ENCODE measurements at places on chromosomes 3 and 15. TPM values are rescaled to one million over a fixed set of nuclear protein-coding genes. Genes with fewer than 3 reads are reported as not detected.

H1-8 gene
- not detected for total RNA-seq

CYP11A1 gene
- total RNA-seq: not detected

- H3K4me1 ChIP-seq: peaks cover 12% of the 10 kb centered on the region
- no peak for DNase-seq
- no peak overlapping the region for H3K4me3 ChIP-seq
- H3K36me3 ChIP-seq: no peaks in the 10 kb centered on the region
- no peaks in the 10 kb centered on the region for H3K27me3 ChIP-seq
Measured at GRCh38 chr3:65829228-65829627, 209.5 kb downstream of the MAGI1 start.

SCN11A gene
- total RNA-seq: not detected

CLEC3B gene
- total RNA-seq: 96.6 TPM

DNA sequence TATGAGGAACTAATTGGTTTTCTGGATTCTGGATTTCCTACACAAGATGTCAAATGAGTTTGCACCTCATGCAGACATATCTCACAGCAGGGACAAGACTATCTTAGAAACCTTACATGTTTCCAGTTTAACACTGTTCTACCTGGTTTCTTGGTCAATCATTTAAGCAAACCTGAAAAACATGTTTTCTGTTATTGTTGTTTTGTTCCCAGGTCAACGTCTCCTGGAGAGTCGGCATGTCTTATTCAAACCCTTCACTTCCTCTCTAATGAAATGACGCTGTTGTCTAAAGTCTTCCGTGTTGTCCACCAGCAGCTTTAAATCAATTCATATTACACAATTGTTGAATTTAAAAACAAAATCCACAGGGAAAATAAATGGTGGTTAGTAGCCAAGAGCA lies 150.9 kb downstream of the CNTN3 start:
- no peaks in the 10 kb centered on the region for H3K36me3 ChIP-seq
- H3K27me3 ChIP-seq: no peaks in the 10 kb centered on the region
- no peak overlapping the region for H3K4me3 ChIP-seq

NAA50 gene
- 78.2 TPM for total RNA-seq

GRCh38 chr3:47399531-47400270 lies 18.9 kb downstream of the PTPN23 start:
- H3K27ac ChIP-seq: no peak overlapping the region
- H3K4me3 ChIP-seq: no peak overlapping the region
- peaks cover 3% of the 10 kb centered on the region for H3K36me3 ChIP-seq
- no peak for DNase-seq

SH2D7 gene
- not detected for total RNA-seq

GPR62 gene
- not detected for total RNA-seq

ST6GAL1 gene
- 141 TPM for total RNA-seq

DNA sequence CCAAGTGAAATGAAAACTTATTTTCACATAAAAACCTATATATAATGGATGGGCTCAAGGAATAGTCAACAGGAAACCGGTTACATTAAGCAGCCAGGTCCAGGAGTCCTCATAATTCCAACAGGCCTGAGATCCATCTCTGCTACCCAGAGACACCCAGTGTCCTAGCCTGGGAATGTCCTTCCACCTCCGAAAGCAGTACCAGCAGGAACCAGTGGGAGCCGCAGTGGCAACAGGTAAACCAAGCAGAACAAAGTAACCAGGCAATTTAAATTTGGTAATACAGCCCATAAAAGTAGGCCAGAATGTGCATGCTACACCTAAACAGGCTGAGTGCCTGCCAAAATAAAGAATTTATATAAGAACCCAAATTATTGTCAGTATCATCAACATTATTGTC lies 195.6 kb downstream of the ZBBX start:
- H3K27ac ChIP-seq: no peak overlapping the region
- H3K4me1 ChIP-seq: no peaks in the 10 kb centered on the region
- H3K36me3 ChIP-seq: no peaks in the 10 kb centered on the region
- DNase-seq: no peak
- H3K27me3 ChIP-seq: no peaks in the 10 kb centered on the region

GOLGA6D gene
- not detected for total RNA-seq

NMB gene
- total RNA-seq: 2.9 TPM

DNA sequence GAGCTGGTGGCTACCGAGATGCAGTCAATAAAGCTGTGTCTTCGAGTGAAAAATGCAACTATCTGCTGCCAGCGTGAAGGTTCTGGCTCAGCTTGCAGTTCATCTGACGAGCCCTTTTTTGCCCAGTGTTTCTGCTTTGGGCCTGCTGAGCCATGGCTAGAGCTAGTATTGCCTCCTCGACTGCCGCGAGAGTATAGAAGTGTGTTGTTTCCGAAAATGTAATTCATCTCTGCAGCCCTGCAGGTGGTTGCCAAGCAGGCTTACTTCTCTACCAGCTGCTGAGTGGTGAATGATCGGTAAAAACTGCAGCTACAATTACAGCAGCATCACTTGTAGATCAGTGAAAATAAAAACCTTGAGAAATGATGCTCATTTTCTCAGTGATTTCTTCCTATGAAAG lies 114.8 kb downstream of the DLG1 start:
- H3K36me3 ChIP-seq: no peaks in the 10 kb centered on the region
- DNase-seq: no peak
- no peaks in the 10 kb centered on the region for H3K4me1 ChIP-seq
- no peak overlapping the region for H3K4me3 ChIP-seq
- no peaks in the 10 kb centered on the region for H3K27me3 ChIP-seq
- no peak overlapping the region for H3K27ac ChIP-seq

DNA sequence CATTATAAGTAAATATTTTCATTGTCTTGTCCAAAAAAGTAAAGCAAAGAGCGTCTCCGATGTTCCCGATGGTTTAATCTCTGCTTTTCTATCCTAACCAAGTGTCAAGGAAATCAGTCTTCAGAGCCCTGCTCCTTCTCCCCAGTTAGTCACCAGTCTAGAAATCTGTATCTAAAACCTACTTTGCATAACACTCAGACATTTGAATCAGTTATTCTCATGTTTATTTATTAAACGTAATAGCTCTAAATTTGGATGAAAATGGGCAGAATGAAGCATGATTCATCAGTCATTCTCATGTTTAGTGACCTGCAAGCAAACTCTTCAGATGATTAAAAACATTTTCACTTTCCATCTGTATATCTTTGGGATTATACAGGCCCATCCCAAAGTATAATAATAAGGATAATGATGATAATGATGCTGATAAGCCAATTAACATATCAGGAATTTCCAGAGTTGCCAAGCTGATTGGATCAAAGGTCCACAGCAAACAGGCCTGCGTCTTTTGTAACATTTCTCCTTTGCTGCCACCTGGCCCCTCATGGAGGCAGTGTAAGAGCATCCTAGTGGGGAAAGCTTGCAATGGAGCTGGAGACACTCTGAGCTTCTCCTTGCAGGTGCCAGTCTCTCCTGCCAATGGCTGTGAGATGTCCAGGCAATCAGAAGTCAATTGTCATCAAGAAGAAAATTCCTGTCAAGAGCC lies 273.9 kb downstream of the IGSF11 start:
- no peaks in the 10 kb centered on the region for H3K27me3 ChIP-seq
- no peak for DNase-seq
- H3K4me1 ChIP-seq: no peaks in the 10 kb centered on the region

DNA sequence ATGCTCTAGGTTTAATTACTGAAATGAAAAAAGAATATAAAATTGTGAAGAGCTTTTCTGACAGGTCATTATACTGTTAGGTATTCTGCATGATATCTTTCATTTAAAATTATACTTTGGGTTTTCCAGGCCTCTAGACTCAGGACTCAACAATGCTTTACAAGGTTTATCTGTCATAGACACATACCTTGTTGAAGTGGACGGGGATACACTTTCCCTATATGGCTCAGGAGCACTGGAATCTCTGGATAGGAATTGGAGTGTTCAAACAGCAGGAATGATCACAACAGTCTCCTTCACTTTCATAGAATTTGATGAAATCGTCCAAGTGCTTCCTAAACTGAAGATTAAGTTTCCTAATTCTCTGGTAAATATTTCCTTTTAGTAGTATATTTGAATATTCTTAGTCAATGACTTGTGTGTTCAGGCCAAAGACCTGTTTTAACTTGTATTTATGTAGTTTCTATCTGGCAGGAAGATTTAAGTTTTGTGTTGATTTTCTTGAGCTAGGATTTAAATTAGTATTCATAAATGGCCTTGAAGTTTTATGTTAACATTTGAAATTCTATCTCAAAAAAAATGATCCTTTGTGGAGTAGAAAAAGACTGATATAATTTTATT lies 106.9 kb upstream of the THSD4 start:
- H3K4me3 ChIP-seq: no peak overlapping the region
- no peaks in the 10 kb centered on the region for H3K36me3 ChIP-seq
- H3K4me1 ChIP-seq: no peaks in the 10 kb centered on the region
- no peaks in the 10 kb centered on the region for H3K27me3 ChIP-seq
- H3K27ac ChIP-seq: no peak overlapping the region

DNA sequence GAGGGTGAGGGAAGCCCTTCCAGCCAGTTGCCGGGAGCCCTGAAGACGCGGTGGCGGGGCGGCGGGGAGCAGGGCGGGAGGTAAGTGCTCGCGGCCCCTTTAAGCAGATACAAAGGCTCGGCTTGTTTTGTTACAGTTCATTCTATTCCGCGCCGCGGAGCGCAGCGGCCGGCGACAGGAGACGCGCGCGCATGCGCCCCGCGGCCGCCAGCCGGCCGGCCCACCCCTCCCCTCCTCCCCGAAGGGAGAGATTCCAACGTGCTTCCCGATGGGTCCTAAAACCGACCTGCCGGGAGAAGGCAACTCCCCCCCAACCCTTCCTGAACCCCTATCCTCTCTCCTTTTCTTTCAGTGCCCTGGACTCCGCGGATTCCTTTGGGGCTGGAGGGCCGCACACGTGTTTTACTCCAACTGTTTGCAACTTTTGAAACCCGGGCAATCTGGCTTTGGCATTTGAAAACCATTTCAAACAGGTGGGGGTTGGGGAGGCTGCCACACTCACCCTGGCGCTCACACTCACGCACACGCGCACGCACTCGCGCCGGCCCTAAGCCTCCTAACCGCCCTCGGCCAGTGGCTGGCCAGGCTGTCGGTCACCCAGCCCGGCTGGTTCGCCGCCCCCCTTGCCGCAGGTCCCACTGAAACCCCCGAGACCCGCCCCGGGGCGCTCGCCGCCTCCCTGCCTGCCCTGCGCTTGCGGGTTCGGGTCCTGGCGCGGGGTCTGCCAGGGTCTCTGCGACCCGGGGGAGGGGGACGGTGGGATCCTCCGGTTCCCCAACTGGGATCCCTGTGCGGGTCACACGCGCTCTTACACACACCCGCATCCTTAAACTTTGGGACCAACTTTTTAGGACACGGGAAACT lies at the start of gene MAGI1:
MAGI1 (minus strand) TSS at position 193 of the 864 bp plus-strand sequence. CDS start 610 bp downstream, outside the sequence.
- peak; percentile 60 for DNase-seq
- H3K4me1 ChIP-seq: peaks cover 28% of the 10 kb centered on the region
- H3K36me3 ChIP-seq: no peaks in the 10 kb centered on the region
- peak within 1 kb of the TSS; percentile 76 for H3K4me3 ChIP-seq
- H3K27ac ChIP-seq: peak within 1 kb of the TSS; percentile 95

EAF2 gene
- 3.7 TPM for total RNA-seq

STRC gene
- total RNA-seq: 1.2 TPM

JMJD7 gene
- 11.3 TPM for total RNA-seq

DNA sequence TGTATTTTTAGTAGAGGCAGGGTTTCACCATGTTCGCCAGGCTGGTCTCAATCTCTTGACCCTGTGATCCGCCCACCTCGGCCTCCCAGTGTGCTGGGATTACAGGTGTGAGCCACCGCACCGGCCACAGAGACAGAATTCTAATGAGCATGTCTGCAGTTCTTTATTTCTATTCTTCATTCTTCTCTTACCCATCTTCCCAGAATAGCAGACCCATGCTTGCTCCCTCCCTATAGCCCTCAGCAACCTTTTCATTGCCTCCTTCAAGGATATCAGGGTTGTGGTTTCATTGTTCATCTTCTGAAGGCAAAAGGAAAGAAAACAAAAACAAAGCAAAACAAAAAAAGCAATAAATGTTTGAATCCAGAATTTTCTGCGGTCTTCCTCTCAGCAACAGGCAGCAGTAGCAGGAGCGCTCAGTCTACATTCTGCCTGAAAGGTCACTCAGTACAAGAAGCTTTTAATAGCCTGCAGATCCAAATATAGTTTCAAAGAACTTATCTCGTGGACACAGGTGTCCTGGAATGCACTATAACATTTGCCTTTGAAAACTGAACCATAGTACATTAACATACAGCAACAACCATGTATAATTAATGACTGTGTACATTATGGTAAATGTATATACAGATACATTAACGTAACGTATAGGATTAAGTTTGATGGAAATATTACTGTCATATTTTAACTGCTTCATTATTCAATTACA lies at the start of gene SMCO1:
SMCO1 (minus strand) TSS at position 434 of the 709 bp plus-strand sequence; CDS start at position 297, 137 bp downstream.
- H3K27me3 ChIP-seq: no peaks in the 10 kb centered on the region
- no peak within 1 kb of the TSS for H3K27ac ChIP-seq
- no peak for DNase-seq
- no peaks in the 10 kb centered on the region for H3K4me1 ChIP-seq

- no peaks in the 10 kb centered on the region for H3K27me3 ChIP-seq
- no peak overlapping the region for H3K4me3 ChIP-seq
- no peaks in the 10 kb centered on the region for H3K36me3 ChIP-seq
- peak overlapping the region; percentile 72 for H3K27ac ChIP-seq
Measured at GRCh38 chr15:68537506-68537905, 41.3 kb upstream of the CORO2B start.

DNA sequence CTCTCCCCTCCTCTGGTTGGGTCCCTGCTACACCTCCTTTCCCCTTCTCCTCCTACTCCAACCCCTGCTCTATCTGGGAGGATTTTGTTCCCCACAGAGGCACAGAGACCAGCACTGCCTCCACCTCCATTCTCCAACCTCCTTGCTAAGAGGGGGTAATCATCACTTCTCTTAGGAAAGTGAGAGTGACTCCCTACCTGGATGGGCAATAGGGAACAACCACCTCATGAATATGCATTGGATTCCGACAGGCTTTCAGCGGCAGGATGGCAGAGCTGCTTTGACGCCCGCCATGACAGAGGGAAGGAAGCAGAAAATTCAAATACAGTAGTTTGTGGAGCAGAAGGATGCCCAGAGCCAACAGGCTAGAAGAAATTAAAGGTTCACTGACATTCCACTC lies 614.8 kb upstream of the MDFIC2 start:
- H3K27me3 ChIP-seq: no peaks in the 10 kb centered on the region
- no peaks in the 10 kb centered on the region for H3K4me1 ChIP-seq
- H3K4me3 ChIP-seq: no peak overlapping the region

DNA sequence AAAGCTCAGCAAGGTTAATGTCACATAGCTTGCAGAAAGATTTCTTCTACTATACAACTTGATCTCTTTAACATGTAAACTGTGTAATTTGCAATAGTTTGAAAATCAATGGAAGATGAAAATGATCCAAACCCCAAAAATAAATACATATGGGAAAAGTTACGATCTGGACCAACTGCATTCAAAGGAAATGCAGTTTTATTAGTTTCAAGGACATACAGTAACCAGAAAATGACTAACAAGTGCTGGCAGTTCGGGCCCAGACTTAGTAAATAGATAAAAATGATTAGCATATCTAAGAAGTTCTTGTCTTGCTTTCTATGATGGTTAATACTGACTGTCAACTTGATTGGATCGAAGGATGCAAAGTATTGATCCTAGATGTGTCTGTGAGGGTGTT lies 37.3 kb upstream of the LEKR1 start:
- H3K27me3 ChIP-seq: no peaks in the 10 kb centered on the region
- H3K4me3 ChIP-seq: no peak overlapping the region

FBXO40 gene
- not detected for total RNA-seq
